ENCODE measurements at places on chromosomes 5 and 9.

DNA sequence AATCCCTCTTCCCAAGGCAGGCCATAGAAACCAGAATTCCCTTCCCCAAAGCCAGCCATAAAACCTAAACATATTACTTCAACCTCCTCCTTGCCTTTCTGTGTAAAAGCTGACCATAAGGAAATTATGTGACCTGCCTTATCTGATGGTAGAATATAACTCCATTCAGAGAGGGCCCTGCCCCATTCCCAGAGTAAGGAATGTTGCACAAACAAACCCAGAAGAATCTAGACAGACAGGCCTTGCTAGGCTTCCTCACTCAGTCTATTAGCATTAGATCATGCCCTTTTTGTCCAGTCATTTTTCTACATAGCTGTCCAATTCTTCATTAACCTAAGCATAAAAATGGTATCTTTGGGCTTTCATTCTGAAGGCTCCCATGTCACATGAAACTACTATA, 17.8 kb upstream of the IFNB1 start:
- DNase-seq = no peak

DNA sequence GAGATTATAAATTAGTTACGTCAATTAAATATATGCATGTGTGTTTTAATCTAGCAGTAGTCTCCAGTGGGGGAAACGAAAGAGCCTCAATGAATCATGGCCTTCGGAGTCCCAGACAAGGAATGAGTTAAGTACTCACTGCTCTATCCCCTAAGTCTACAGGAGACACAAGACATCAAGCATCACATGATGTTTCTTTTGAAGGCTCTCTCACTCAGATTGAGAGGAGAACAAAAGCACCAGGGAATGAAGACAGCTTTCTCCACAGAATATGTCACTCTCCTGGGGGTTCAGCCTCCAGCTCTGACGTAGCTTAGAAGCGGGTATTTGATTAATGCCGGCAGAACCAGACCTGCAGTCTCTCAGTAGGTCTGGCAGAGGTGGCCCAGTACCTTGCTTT, 381.4 kb downstream of the ACTL7B start:
- DNase-seq = no peak

GRCh38 chr9:1768561-1768960, 246.6 kb upstream of the SMARCA2 start:
- no peak for DNase-seq

- DNase-seq = no peak
These were observed 24.7 kb downstream of the DNAJA1 start for GRCh38 chr9:33049680-33050361.

DNA sequence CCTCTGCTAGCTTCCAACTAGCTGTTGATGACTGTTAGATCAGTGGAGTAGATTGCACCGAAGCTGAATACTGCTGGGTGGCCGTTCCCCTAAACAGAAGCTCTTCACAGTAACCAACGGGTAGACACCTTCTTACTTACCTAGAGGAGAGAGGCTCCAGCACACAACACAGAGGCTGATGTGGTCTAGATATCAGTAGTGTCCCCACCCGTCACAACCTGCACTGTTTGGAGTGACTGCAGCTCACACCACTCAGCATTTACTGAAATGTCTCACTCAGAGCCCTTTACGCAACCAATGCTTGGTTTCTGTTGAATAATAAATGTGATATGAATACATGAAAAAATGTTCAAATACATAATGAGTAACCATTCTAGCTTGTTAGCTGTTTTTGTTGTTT, 5.3 kb downstream of the TMEM174 start:
- no peak for DNase-seq

DNA sequence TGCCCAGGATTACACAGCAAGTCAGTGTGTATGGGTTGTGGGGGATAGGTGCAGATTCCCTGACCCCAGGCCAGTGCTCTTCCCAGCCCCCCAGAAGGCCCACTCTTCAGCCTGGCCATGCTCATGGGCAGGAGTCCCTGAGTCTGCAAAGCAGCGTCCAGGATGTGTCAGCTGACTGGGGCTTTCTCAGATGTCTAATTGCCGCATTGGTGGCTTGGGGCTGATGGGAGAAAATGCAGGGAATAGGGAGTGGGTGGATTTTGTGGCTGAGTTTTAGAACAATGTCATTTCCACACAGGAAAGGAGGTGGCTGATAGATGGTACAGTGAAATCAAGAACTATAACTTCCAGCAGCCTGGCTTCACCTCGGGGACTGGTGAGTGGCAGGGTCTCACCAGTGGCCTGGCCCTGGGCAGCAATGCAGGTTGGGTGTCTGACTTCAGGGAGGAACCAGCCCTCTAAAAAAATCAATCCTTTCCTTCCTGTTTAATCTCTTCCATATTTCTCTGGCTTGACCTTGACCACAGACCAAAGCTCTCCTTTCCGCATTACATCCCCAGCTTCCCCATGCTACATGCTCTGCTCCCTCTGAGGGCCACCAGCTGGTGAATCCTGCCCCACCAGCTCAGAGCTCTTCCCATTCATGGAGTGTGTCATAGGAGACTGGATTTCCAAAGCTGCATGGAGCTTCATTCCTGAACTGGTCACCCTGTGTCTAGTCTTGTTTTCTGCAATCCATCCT, 14.2 kb downstream of the GLIPR2 start:
- DNase-seq = no peak

DNA sequence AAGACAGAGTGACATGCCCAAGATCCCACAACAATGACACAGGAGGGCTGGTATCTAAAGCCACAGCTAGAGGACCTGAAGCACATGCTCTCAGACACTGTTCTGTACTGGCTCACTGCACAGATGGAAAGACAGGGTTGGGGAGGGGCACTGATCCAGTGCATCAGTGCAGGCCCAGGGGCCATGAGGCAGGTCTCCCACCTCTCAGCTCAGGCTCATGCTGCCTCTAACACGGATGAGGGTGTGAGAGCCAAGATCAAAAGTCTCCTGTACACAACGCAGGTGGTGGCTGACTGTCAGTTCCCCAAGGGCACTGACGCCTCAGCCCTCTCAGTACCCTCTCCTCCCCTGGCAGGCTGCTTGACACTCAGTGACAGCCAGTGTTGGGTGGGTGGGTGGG, 10.9 kb downstream of the RAPGEF1 start:
- no peak for DNase-seq
